ENCODE measurements at places on chromosomes 16 and 17.

DNA sequence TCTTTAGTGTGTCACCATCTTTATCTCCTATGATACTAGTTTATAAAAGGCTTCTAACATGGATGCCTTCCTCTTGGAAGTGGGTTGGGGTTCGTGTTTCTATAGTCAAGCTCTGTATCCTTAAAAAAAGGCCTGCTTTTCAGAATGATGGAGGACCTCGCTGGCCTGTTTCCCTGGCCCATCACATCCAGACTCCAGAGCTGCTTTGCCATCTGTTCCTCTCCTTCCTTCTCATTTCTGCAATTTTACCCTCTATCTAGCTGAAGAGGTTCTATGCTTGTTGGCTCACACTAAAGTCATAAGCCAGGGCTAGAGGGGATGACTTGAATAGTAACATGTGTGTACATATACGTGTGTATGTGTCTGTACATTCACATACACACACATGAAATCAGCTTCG is 450.8 kb upstream of the HSBP1 start:
- no peak for DNase-seq

GRCh38 chr16:14510939-14511799 is 118.9 kb downstream of the PARN start:
- no peak for DNase-seq

DNA sequence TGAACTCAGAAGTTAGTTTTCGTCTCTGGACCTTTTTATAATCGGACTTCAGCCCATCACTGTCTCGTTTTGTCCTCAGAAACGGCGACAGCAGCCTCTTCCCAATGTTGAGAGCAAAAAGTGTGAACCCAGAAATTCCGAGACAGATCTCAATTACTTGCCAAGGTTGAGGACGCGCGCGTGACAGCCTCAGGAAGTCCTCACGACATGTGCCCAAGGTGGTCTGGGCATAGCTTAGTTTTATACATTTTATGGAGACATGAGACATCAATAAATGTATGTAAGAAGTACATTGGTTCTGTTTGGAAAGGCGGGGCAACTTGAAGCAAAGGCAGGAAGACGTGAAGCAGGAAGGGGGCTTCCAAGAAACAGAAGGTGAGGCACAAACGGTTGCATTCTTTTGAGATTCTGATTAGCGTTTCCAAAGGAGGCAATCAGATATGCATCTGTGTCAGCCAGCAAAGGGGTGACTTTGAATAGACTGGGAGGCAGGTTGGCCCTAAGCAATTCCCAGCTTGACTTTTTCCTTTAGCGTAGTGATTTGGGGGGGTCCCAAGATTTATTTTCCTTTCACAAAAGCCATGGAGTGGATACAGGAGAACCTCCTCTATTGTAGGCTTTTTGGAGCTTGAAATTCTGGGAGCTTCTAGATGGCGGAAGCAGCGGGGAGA is 583 bp upstream of the ZNF747 start:
- no peak for DNase-seq

GRCh38 chr16:3731126-3731935 is 14.0 kb upstream of the TRAP1 start:
- DNase-seq = no peak

GRCh38 chr16:11114366-11115164 is 141.4 kb downstream of the SOCS1 start:
- DNase-seq = no peak

DNA sequence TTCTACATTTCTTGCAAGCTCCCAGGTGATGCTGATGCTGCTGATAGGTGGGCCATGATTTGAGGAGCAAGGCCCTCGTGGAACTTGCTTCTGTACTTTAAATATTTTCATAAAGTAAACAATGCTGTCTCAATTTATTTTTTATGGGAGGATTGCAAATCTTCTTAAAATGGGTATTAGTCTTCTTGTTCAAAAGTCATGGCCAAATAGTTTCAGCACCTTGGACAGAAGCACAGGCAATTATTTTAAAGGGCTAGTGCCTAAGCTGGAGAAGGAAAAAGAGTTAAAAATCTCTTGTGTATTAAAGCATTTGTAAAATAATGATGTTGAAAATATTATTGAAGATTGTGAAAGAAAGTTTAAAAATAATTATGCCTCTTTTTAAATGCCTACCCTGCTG is 50.5 kb downstream of the GPR139 start:
- DNase-seq = no peak

- no peak for DNase-seq
These were observed 1.4 kb downstream of the VKORC1 start for GRCh38 chr16:31093132-31093703.

- no peak for DNase-seq
These were observed 23.1 kb upstream of the BAHCC1 start for GRCh38 chr17:81371910-81372760.

GRCh38 chr17:4861052-4861451 is 27.9 kb downstream of the MINK1 start:
- DNase-seq = no peak

DNA sequence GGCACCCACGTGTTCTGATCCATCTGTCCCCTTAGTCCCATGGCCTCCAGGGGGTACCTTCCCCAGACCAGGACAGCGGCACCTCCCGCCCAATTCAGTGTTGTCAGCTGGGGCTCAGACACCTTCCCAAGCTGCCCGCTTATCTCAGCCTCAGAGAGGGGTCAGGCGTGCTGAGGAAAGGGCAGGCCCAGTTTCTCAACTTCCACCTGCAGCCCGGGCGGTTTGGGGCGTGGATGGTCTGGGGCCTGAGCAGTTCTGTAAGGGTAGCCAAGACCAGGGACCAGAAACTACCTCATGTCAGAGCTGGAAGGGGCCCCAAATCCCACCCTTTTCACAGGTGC is 5.1 kb downstream of the PLCD3 start:
- DNase-seq = no peak

DNA sequence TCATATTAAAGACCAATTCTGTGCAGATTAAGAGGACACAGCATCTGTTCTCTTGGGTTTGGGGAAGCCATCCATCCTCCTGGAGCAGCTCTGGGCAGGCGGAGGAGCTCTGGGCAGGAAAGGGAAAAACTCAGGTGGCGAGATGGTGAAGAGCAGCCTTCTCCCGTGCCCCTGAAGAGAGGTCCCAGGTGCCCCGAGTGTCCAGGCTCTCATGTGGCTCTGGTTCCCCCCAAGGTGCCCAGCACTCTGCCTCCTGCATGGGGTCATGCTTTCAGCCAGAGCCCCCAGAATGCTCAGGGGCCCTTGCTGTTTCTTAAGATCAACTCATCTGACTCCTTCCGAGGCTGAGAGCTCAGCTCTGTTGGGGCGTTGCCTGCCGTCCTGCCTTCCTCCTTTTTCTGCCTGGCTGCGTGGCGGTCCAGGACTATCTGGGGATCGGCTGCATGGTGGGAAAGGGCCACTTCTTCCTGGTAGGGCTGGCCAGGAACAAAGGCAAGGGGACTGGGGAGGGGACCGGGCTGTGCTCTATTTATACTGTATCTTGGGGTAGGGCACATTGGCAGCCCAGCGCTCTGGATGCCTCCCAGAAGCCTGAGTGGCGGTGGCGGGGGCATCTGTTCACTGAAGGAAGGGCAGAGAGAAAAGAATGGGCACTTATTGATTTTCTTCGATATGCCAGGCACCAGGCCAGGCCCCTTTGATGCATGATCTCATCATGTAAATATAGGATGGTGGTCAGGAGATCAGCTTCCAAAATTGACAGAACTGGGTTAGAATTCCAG is 103.2 kb upstream of the SDK2 start:
- DNase-seq = no peak

DNA sequence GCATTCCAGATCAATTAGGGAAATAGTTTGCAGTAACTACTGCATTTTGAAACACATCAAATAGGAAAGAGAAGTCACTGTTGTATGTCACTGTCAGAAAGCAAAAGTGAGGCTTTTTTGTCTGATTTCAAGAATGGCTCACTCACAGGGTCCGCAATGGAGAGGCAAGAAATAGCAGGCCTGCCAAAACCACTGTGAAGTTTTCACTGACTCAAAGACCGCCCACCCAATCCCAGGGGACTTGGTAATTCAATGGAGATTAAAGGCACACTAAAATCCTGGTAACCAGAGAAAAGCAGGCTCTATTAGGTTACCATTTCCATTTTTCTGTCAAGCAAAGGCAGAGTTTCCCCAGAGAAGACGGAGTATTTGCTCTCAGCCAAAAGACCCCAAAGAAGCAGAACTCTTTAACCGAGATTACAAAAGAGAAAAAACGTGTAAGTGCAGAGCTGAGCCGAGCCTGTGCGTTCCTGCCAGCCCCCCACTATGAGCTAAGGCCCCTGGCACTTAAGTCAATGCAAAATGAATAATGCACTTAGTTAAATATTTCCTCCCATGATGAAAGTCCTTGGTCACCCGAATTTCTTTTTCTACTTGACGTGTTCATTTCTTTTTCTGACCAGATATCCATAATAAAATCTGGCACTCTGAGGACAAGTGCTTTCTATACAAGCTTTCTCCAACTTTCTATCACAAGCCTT is 57.0 kb downstream of the FOXL1 start:
- no peak for DNase-seq

DNA sequence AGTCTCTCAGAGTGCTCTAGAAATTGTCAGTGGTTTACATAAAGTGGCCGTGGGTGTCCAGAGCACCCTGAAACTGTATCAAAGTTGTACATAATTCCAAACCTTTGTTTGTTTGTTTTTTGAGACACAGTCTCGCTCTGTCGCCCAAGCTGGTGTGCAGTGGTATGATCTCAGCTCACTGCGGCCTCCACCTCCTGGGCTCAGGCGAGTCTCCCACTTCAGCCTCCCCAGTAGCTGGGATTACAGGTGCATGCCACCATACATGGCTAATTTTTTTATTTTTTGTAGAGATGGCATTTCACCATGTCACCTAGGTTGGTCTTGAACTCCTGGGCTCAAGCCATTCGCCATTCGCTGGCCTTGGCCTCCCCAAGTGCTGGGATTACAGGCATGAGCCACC is 24.3 kb upstream of the ADGRG1 start:
- DNase-seq = no peak

- DNase-seq = no peak
These were observed 79.9 kb upstream of the KIFC3 start for GRCh38 chr16:57882206-57882605.

DNA sequence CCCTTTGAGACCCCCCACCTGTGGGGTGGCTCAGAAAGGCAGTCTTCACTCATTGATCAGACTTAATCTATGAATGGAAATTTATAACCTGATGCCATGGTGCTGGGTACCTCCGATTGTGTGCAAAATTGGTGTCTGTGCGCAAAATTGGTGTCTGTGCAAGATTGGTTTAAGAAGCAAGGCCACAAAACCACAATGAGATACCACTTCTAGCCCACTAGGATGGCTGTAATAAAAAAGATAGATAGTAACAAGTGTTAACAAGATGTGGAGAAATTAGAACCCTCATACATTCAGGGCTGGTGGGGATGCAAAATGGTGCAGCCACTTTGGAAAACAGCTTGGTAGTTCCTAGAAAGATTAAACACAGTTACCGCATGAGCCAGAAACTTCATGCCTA is 13.9 kb upstream of the CSNK2A2 start:
- no peak for DNase-seq

DNA sequence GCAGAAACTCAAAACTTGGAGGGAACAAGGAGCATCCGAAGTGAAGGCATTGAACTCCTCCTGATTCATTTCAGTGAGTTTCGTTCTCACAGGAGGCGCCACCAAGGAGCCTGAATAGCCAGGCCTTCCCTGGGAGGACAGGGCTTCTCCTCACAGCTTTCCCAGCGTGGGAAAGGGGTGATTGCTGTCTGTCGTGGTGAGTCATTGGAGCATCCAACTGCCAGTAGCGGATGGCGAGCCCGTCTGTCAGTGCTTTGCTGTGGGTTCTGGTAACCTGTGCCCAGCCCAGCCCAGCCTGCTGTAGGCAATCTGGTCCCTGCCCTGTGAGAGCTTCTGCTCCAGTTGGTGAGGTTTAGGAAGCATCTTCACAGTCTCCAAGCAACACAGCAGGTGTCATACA is 28.3 kb downstream of the PLCD3 start:
- DNase-seq = no peak

DNA sequence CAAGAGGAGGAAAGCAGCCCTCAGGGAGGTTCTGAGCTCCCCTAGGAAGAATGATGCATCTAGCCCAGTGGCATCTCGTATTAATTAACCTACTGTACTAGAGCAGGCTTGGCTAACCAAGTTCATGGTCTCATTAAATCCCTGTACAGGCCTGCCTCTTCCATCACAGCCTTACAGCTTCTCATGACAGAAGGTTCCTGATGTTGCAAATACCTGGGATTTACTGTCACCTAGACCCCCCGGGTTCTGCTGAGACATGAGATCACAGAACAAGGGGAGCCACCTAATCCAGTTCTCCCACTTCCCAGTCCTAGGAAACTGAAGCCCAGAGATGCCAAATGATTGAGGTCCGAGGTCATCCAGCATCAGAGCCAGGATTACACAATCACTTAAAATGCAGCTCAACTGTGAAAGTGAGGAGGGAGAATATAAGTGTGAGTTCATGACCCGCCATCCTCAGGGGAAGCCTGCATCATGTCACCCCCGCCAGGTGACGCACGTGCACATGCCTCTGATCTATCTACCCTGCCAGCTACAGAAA is 23.9 kb downstream of the ACLY start:
- no peak for DNase-seq

DNA sequence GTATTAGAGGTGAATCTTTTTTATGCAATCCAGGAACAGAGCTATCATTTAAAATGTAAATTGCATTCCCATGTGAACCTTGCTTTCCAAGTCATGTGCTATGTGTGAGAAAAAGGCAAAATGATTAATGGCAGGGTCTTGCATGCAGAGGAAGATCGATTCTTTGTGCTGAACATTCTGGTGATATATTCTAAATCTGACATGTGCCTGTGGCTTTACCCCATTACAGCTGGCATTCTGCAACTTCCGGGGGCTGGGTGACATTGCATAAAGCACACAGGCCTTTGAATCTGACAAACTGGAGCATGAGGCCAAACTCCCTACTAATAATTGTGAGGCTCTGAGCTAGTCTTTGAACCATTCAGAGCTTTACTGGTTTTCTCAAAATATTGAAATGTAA is 1449.7 kb downstream of the CDH8 start:
- DNase-seq = no peak

GRCh38 chr17:71900621-71901229 is 220.1 kb upstream of the SOX9 start:
- DNase-seq = no peak

DNA sequence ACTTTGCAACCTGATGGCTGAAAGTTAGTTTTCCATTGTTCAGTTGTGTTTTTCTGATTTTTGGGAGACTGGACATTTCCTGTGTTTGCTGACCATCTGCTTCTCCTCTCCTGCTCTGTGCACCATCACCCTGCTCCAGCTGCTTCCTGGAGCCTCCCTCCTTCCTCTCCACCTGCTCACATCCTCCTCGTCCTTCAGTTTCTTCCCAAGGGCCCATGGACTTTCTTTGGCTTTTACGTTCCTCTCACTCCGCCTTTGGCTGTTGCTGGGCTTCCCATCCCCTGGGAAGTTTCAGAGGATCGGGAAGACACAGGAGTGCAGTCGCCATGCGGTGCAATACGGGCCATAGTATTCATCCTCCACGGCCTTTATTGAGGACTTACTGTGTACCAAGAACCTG is 61.6 kb downstream of the TNFRSF13B start:
- DNase-seq = no peak

- no peak for DNase-seq
These were observed 957 bp downstream of the MYL4 start for GRCh38 chr17:47210105-47210504.

All from activated CD4-positive, alpha-beta T cell treated with anti-CD3 and anti-CD28 coated beads for 4 hours (primary cell).